ENCODE measurements at places on chromosomes 5 and 9. TPM values are rescaled to one million over a fixed set of nuclear protein-coding genes. Genes with fewer than 3 reads are reported as not detected.

DNA sequence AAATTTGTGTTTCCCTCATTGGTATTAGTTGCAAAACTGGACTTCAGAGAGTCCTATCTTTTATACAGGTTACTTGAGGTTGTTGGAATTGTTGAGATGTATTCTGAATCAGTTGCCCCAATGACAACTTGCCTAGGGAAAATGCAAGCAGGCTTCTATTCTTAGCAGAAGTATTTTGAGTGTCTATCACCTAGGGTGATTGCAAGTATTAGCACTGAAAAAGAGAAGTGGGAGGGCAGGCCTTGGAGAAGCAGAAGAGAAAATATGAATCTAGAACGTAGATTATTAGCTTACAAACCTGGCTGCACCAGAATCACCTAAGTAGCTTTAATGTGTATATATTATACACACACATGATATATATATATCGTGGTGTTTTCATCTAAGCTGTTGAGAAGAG, 43.2 kb downstream of the ADAMTS12 start:
- no peak for DNase-seq

- no peak for DNase-seq
Observed at GRCh38 chr9:22052376-22052945, 43.4 kb upstream of the CDKN2B start.

WDR31 gene
- 1.7 TPM for polyA plus RNA-seq

PTGR1 gene
- 39.5 TPM for polyA plus RNA-seq

DNA sequence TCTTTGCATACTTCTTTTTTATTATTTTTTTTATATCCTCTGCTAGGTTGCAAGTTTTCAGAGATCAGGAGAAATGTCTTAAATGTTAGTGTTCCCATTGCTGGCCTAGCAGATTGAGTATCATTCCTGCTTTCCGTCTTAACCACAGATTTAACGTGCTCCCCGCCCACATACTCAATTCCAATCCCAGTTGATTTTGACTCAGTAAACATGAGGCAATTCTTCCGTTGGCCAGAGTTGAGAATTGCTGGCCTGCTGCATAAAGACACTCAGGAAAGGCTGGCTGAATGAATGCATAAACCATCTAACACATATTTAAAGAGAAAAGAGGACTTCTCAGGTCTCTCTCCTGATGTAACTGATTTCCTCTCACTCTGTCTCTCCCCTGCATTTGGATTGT, 46.8 kb upstream of the PLPP6 start:
- DNase-seq: peak; percentile 19

GRCh38 chr5:92942762-92943161, 638.3 kb downstream of the NR2F1-AS1 start:
- no peak for DNase-seq

CBY3 gene
- 0.37 TPM for polyA plus RNA-seq

GRCh38 chr9:126093771-126094170, 232.9 kb upstream of the MVB12B start:
- no peak for DNase-seq

AQP3 gene
- polyA plus RNA-seq: 5.3 TPM

TPRN gene
- polyA plus RNA-seq: 10.9 TPM

SELENOP gene
- polyA plus RNA-seq: 98.3 TPM

DNA sequence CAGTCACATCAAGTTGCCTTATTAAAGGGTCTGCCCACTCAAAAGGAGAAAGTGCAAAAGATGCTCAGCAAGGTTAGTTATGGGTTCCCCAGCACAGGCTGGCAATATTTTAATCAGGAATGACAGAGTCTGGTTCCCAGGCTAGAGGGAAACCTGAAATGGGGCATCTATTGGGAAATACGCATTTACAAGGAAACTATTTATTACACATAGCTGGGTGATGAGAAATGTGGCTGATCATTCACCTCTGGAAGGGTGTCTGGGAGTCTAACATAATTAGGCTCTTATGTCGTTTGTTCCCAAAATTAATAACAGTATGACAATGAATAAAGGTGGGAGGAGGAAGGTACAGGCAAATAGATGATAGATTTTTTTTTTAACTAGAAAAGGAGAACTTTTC, 314.7 kb downstream of the ENC1 start:
- no peak for DNase-seq

TMC1 gene
- 0.59 TPM for polyA plus RNA-seq

DNA sequence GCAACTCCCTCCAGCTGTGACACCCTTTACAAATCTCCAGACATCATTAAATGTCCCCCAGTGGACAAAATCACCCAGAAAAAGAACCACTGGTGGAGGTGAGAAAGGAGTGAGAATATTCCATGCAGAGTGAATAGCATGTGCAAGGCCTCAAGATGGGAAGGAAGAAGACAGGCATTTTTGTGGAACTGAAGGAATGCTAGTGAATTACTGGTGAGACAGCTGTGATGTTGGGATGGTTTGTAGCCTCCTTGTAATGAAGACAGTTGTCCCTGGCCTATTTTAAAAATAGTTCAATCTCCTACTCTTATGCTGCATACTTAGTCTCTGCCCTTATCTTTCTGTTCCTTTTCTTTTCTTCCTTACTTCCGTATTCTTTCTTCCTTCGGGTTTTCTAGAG, 124.9 kb upstream of the RPS23 start:
- no peak for DNase-seq

DNA sequence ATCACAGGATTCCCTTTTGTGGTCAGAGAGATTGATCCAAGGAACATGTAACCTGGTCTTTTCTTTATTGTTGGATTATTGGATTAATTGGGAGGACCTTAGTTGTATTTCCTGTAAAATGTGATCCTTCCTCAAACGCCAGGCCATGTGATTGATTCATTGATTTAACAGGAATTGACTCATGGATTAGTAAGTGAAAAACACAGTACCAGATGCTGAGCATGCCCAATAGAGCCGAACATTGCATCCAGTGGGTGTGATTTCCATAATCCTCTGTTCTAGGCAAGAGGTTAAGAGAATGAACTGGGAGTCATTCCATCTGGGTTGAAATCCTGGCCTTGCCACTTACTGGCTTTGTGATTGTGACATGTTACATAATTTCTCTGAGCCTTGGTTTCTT, 522.3 kb downstream of the MAT2B start:
- no peak for DNase-seq

MARCOL gene
- polyA plus RNA-seq: not detected

DNA sequence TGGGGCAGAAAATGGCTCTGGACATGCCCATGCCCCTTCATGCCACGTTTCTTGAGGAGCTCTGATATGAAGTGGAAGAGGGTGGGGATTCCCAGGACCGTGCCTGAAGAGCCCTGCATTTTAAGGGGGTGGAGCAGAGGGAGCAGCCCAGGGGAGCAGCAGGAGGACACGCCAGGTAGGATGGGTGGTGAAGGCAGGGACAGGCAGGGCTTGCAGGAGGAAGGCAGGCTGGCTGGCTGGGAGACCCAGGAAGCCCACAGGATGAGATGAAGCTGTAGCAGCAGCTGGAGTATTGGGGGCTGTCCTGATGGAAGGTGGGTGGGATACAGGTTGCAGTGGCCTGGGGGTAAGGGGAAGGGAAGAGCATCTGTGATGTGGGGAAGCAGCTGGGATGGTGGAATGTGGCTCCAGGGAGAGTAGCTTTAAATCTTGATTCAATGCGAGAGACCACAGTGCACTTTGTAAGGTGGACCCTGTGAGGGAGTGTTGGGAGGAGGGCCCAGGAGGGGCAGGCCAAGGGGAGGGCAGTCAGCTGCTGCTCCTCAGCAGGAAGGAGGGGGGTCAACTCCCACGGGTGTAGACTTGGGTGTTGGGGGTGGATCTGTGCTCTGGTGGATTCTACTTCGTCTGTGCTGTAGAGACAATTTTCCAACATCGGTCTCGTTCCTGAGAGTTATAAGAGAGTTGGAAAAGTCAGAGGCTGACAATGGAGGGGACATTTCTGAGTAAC, 242.6 kb upstream of the IRX4 start:
- DNase-seq: no peak

INSL4 gene
- polyA plus RNA-seq: not detected

SMIM33 gene
- not detected for polyA plus RNA-seq

Data from forelimb muscle (tissue), 1 donor.